ENCODE measurements at places on chromosomes 5 and 9.

- peak; percentile 94 for DNase-seq
Measured at GRCh38 chr9:2291980-2292704, 277.0 kb downstream of the SMARCA2 start.

- DNase-seq: no peak
Measured at GRCh38 chr9:22054076-22054475, 45.0 kb upstream of the CDKN2B start.

GRCh38 chr5:86679949-86680348 is 62.2 kb downstream of the COX7C start:
- no peak for DNase-seq

DNA sequence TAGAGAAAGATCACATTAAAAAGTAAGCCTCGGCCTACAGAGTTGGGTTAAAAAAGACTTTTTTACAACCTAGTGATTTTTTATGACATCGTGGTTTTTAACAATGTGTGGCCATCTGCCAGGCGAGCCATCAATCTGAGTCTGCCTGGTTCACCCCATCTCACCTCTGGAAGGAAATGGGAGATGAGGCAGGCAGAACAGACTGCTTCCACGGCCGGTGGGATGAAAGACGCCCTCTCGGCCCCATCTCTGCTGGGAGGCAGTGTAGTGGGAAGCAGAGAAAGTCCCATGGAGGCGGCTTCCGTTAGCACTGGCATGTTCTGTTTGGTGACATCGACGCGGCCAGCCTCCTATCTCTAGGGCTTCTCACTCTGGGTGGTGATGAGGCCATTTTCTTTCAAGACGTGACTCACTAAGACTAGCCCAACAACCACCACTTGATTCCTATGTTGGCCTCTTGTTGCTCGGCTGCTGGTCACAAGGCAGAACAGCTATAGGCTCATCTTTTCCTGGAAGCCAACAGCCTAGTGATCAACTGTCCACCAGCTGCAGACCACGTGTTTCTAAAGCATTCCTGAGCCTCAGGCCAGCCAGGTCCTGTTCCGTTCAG is 132.4 kb upstream of the OTULINL start:
- DNase-seq: no peak

- DNase-seq: no peak
Measured at GRCh38 chr9:114720086-114720676, 38.2 kb upstream of the TEX48 start.

DNA sequence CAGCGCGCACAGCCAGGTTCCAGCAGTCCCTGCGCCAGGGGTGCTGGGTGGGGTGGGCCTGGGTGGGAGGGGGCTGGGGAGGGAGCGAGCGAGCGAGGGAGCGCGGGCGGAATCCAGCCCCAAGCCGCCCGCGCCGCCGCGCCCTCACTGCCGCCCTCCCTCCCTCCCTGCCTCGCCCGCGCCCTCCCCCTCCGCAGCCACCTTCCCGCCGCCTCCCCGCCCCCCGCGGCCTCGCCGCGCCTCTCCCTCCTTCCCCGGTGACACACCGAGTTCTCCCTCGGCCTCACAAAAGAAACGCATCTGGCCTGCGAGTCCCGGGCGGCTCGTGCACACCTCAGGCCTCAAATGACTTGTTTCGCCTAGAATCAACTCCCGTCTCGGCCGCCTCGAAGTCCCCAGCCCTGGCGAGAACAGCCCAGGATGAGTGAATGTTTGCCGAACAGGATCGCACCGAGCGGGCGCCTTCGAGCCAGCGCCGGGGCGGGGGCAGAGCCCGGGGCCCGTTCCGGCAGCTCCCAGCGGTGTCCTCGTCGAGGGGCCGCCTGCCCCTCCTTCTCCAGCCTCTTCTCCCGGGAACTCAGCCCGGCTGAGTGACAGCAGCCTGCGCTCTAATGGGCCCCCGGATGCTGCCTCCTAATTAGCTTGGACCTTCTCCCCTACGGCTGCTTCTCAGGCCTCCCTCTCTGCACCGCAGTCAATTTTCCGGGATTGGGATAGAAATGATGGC is 371 bp upstream of the PITX1 start:
- DNase-seq: peak; percentile 51

DNA sequence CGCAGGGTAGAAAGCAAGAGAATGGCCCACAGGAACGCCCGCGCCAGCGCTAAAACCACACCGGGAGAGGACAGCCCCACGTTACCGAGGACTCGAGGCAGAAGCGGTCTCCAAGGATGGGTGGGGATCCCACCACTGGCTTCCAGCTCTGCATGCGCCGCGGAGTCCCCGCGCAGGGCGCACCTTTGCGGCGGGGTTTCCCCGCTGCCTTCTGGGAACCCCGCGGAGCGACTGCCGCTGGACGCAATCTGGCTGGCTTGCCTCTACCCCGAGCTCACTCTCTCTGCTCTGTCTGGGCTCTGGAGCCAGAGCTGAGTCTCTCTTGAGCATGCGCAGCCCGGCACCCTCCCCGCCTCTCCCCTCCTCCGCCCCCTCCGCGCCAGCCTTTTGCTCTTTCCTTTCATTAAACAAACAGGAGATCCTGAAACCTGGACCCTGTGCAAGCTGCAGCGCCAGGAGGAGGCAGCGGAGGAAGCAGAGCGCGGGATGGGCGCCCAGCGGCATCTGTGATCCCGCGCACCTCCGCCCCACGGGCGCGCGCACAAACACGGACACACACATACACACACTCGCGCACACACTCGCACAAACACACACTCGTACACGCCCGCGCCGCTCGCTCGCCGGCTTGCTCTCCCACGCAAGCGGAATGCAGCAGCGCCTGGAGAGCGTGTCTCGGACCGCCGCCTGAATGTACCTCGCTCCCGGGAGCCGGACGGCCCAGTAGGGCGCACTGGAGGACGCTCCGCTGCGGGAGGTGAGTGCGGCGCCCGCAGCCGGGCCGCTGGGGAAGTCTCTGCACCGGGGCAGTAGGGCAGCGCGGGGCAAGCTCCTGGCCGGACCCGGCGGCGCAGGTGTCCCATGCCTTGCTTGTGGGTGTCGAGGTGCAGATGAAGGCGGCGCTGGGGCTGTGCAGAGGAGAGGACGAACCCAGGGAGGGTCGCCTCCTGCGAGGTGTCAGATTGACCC is at the start of gene PLPPR1:
Gene PLPPR1 (plus strand): TSS at position 382 of the 969 bp plus-strand sequence.
- peak; percentile 86 for DNase-seq

DNA sequence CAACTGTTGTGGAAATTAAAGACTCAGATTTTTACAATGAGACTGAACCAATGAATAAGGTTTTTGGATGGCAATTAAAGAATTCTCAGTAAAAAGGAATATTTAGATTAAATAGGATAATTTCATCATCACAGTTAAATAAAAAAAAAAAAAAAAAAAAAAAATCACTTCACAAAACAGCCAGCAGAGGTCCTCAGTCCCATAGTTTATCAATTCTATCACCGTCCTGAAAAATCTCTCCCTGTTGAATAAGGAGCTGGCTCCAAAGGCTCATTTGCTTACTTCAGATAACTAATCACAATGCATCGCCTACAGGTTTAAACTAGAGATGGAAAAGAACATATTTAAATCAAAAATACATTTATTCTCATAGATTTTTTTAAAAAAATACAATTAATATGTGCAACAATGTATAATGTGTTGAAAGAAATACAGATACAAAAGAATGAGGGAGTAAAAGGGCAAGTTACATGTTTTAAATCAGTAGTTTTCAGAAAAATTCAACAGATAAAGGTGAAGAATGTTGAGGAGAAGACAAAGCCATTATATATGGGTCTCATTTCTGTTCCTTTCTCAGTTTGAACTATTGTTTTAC is 175.8 kb upstream of the CHD1 start:
- peak; percentile 46 for DNase-seq

DNA sequence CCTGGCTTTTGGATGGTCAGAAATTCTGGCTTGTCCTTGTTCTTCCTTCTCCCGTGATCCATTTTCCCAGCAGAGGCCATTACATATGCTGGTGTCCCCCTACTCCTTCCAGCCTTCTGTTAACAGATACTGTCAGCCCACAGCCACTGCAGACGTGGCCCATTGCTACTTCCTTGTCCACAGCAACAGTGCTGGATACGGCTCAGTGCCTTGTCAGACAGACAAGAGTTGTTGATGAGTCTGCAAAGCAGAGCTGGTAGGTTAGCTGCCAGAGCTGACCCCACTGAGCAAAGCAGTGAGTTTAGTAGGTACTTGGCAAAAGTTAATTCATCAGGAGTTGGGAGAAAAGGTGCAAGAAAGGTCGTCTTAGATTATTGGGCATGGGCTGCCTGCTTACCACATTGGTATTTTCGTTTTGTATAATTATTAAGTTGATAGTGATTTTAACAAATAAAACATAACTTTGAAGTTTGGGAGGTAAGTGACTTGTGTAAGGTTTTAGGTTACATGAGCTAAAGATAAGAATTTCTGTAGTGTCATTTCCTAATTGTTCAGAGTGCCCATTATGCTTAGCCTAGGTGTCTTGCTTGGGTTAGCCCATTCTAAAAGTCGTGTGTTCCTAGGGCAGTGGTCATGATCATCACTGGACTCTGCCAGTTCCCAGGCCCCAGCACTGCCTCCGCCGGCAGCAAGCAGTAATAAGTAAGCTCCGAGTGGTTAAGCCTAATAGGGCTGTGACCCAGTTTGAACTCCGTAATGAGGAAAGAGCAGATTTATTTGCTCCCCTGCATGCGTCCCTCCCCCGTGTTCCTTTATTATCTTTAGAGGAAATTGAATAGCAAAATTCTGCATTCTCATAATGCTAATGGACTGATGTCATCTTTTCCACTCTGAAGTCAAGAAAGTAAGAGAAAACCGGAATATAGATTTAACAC is 292.0 kb downstream of the FANCC start:
- DNase-seq: no peak
